IPS-NIHi11 (cell line): ENCODE measurements at places on chromosomes 2 and 18.

DNA sequence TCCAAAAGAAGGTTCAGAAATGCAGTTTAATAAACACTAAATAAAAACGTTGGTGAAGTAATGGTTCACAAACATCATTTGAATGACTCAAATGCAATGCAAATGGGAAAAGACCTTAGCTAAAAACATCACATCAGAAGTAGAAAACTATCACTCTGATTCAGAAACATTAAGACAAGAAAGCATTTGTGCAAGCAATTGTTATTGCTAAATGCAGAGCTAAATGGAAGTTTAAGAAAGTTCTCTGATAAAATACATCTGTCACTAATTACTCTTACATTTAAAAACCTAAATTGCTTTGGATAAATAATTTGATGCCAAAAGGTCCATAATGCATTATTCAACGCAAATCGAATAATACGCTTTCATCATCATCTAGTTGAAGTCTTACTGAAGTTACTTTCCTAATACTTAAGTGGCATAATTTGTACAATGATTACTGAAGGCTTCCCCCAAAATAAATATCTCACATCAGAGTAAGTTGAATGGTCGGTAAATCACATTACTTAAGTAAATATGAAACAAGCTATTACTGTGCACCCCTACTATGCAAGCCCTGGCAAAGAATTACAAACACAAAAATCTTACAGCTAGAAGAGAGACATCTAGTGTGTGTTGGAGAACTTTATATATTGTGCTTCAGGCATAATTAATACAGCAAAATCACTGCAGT is 105.7 kb upstream of the KCTD1 start:
- DNase-seq, result no peak

- peak; percentile 69 for DNase-seq
Observed at GRCh38 chr2:73981081-73982001, 3.4 kb upstream of the TET3 start.

- no peak for DNase-seq
Observed at GRCh38 chr2:232994446-232994845, 18.6 kb downstream of the NGEF start.

DNA sequence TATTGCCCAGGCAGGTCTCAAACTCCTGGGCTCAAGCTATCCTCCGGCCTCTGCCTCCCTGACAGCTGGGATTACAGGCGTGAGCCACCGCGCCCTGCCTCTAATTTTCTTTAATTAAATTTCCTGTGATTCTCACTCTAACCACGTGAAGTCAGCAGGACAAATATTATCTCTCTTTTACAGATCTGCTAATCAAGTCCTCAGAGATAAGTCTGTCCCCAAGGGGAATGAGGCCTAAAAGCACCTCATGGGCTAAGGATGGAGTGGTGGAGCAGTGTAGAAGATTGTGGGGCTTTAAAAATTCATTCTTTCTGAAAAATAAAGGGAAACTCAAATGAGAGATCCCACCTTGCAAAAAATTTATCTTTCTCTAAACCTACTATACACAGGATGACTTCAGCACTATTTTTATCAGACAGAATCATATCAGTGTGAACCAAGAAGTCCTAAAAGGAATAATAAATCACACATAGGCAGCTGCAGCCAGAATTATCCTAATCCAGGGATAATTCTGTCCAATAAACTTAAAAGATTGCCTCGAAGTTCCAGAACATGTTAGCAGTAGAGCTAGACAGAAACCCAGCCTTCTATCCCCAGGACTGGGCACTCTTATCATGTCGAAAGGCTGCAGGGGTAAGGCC is 38.3 kb upstream of the BMPR2 start:
- DNase-seq, result no peak

DNA sequence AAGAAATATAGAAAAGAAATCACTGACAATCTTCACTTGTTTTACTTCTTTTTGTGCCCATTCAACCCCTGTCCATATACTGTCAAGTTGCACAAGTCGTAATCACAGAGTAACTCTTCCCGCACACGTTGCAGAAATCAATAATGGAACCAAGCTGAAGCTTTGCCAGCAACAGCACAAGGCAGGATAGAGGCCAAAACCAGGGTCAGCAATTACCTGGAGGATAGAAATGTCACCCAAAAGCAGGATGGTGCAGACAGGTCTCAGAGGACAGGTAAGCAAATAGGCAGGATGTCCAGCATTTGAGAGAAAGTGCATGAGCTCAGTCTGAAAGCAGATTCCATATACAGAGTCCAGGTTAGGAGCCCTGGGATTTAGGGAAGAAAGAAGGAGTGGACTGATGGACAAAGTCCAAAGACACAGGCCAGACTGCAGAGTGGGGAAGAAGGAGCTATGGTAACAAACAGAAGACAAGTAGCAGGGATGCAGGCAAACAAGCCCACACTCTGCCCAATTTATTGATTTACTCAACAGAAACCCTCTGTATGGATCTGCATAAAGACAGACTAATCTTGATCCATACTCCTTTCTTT is 52.7 kb downstream of the PID1 start:
- DNase-seq, result no peak

- peak; percentile 43 for DNase-seq
Observed at GRCh38 chr2:86223140-86223926, 24.1 kb downstream of the MRPL35 start.

DNA sequence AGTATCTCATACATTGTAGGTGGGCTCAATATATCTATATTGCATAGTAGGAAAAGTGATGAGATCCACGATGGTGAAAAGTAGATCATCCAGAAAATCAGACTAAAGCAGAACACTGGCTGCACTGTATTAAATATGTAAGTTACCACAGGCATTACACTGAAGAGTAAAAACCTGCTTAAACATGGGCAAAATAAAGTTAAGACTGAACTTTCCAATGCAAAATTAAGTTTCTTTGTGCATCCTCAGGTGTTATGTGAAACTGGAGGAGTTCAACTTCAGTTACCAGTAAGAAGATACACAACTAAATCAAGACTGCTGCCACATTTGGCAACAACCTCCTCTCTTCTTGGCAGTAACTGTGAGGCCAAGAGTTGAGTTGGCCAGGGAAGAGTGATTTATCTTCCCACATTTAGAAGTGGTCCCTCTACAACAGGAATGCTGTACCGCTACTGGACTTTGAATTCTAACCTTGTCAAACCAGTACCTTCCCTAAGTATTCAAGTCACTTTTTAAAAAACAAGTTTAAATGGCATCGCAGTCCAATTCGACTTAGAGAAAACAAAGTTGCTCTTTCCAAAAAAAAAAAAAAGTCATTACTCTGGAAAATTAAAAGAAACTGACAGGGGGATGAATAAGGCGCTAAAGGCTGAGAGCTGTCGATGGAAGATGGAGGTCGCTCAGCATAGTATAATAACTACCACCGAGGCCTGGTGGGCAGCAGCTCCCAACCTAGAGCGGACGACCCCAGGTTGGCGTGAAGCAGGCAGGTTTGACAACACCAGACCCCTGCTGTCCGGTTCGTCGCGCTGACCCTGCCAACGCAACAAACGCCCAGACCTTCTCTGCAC is 1.1 kb downstream of the MAP4K3 start:
- no peak for DNase-seq

GRCh38 chr18:24271381-24272228 is 126.0 kb downstream of the OSBPL1A start:
- peak; percentile 90 for DNase-seq
